ENCODE measurements at places on chromosomes 6 and 20.

DNA sequence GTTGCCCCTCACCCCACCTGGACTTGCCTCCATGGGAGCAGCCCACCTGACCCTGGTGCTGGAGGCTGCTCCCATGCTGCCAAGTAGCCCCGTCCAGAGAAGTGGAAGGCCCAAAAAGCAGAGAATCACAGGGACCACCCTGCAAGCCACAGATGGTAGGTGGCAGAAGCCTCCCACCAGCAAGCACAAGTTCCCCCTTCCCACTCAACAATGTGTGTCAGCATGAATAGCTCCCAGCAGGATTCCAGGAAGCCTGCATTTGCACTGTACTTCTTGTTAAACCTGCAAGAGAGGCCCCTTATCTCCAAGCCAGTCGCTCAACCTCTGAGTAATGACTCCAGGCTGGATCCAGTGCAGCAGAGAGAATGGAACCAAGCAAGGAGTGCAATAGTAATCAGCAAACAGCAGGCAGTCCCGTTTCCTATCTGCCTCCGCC, 180.8 kb upstream of the CST7 start:
- DNase-seq = no peak

- no peak for DNase-seq
These were observed 31.5 kb downstream of the PPP1R16B start for GRCh38 chr20:38836991-38837390.

DNA sequence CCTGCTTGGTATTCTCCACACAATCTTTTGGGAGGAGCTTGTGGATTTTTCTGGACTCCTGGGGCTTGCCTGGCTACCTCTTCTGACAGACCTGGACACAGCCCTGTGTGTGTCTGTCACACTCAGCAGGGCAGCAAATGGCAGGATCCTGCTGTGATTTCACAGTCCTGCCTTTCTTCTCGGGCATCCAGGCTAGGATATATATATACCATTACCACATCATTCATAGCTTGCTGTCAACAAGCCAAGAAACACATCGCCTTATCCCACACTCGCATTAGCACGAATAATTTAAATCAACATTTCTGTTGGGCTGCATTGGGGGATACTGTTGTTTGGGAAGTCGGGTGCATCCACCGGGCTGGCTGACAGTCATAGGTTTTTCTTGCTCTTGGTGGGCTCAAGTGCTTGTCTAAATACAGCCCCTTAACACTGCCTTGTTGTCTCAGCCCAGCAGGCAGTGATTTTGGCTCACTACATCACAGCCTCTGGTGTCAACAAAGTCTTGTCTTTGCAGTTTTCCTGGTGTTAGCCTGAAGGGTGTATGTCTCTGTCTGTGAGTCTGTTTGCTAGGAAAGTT, 154.9 kb upstream of the FERMT1 start:
- no peak for DNase-seq

GRCh38 chr20:58898629-58899408, 46.3 kb downstream of the GNAS start:
- no peak for DNase-seq

GRCh38 chr6:15280028-15280427, 34.2 kb downstream of the JARID2 start:
- no peak for DNase-seq

DNA sequence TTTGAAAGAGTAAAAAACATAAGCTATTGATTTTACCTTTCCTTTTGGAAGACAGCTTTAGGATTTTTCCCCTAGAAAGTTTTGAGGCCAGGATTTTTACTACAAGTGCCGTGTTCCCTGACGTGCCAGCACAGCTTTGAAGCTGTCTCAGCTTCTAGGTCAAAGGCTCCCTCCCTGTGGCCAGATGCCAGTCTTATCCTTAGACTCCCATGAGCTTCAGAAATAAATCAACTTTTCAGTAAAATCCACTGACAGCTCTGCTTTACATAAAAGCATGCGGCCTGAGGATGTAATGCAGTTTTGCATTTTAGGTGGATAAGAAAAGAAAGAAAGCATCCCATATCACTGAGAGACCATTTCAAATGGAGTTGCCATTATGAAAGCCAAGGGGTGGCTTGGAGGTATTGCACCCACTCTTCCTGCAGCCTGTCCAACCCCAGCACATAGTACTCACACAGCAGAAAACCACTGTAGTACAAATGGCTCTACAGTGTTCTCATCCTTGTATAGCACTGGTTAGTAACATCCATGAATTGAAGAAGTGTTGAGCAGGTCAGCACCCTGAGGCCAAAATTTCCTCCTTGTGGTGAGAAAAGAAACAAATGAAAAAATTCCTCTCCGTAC, 15.2 kb upstream of the ATXN1 start:
- no peak for DNase-seq

Measured in omental fat pad (tissue), 4 donors.